ENCODE measurements at places on chromosomes 16 and 17.

- DNase-seq: no peak
Observed at GRCh38 chr17:59456428-59456827, 109.0 kb upstream of the DHX40 start.

DNA sequence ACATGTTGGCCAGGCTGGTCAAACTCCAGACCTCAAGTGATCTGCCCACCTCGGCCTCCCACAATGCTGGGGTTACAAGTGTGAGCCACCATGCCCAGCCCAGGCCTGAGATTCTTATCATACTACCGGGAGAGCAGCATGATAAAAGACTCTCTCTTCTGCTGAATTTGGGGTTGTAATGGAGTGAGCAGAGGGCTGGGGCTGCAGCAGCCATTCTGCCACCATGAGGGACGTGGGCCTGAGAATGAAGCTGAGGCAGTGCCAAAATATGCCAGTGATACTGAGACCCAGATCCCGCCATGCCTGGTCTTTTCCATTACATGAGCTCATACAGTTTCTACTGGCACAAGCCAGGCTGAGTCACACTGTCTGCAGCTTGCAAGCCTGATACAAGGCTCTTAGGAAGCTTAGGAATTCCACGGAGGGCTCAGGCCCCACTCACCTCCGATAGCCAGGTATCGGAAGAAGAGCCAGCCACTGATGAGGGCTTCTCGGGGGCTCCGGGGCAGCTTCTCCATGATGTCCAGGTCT lies 19.6 kb upstream of the P2RX1 start:
- DNase-seq: no peak

- no peak for DNase-seq
Observed at GRCh38 chr17:36127199-36127893, 23.7 kb downstream of the CCL4 start.

GRCh38 chr16:47448830-47449575 lies 11.9 kb downstream of the ITFG1 start:
- no peak for DNase-seq

DNA sequence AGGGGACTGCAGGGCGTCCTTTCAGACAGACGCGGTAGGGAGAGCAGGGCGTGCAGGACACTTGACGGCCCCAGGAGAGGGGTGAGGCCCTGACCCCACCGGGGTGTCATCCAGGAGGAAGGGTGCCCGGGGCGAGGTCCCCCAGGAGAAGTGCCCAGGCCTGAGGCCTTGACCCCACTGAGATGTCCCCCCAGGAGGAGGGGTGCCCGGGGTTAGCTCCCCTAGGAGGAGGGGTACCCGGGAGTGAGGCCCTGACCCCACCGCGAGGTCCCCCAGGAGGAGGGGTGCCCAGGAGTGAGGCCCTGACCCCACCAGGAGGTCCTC lies 27.2 kb upstream of the METRNL start:
- DNase-seq: no peak

GRCh38 chr16:83989300-83989699 lies 21.3 kb downstream of the NECAB2 start:
- DNase-seq: no peak

GRCh38 chr17:58968426-58969061 lies 138.1 kb downstream of the TRIM37 start:
- no peak for DNase-seq

GRCh38 chr17:81499601-81499970 lies 13.0 kb downstream of the ACTG1 start:
- DNase-seq: no peak

DNA sequence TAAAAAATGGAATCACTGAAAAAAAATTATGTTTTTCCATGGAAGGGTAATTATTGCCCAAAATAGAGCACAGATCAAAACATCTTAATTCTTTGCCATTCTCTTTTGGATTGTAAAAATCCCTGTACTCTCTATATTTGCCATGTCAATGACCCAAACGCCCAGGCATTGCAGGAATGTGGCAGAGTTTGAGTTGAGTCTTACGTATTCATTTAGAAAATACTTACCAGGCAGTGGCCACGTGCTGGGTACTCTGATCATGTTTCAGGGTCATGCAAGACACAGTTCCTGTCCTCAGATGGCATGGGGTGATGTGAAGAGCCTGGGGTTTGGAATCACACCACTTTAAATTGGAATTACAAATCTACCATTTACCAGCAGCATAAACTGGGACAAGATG lies 267.7 kb downstream of the ABCC12 start:
- DNase-seq: no peak

- no peak for DNase-seq
Observed at GRCh38 chr17:64073771-64074703, 53.6 kb upstream of the ICAM2 start.

GRCh38 chr17:13765701-13766100 lies 164.0 kb upstream of the HS3ST3A1 start:
- DNase-seq: no peak

DNA sequence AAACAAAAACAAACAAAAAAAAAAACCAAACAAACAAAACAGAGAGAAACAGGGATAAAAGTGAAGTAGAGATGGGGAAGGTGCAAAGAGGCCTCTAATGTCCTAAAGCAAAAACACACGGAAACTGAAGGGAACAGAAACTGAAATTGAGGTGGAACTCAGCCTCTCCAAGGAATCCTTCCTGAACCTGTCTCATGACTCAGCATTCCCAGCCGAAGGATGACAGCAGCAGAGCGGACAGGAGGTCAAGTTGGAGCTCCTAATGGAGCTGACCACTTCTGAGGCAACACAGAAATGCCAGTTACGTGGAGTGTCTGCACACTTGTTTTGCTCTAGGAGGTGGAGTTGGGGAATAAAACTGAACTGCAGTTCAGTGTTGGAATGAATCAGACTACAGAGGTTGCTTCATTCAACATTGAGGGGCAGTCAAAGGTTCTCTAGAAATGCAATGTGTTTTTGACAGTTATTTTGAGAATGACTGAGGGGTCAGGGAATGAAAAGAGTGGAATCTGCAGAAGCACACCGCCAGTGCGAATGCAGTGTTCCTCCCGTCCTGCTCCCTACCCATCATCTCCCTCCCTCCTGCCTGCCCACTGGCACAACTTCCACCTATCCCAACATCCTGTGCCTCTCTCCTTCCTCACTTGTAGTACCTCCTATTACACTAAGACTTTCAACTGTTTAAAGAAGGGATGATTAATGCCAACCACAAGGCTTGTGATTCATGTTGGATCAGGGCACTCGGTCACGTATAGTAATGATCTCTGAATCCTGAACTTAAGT lies 6.3 kb downstream of the UBE2O start:
- DNase-seq: no peak

Measured in activated T-cell treated with anti-CD3 and anti-CD28 coated beads, Interleukin-2, amount 50 U/mL, for 1 hour (primary cell).